Thoracic aorta (tissue), 2 donors: ENCODE measurements at places on chromosomes 16 and 17.

- no peak for DNase-seq
These were observed 810 bp upstream of the GAN start for GRCh38 chr16:81313701-81314602.

DNA sequence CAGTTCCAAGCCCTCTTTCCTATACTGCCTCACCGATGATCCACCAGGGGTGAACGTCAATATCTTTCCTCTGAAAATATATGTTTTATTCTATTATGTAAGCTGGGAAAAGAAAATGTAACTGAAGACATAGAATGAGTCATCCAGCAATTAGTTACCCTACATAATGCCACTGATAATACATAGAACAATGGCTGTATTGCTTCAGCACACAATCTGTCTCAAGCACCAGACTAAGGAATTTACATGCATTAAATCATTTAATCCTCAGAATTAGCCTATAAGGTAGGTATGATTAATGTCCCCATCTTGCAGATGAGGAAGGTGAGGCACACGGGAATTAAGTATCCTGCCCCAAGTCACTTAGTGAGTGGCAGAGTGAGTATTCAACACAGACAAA, 472.8 kb downstream of the TOX3 start:
- DNase-seq: no peak

DNA sequence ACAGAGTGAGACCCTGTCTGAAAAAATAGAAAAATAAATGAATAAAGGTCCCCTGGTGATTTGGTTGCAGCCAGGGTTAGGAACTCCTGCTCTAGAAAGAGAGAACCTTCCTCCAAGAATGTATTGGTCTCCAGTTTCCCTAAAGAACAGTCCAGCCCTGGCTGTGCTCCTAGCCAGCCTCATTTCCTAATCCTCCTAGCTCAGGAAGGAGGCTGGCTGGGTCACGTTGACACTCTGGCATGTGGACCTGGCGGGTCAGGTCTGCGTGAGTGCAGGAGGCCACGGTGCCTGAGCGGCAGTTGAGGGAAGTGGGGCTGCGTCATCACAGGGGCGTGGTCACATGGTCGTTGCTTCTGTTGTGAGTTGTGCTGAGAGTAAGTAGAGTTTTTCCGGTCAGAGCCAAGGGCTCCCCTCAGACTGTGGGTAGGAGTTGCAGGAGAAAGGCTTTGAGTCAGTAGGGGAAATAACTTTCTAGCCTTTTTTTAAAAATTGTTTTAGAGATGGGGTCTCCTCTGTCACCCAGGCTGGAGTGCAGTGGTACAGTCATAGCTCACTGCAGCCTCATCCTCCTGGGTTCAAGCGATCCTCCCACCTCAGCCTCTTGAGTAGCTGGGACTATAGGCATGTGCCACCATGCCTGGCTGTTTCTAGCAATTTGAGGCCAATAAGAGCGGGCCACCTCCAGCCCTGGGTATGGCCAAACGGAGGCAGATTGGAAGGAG, 194.0 kb upstream of the CIBAR2 start:
- DNase-seq: peak; percentile 75

- no peak for DNase-seq
These were observed 104.6 kb downstream of the METRNL start for GRCh38 chr17:83183951-83184506.

GRCh38 chr17:38320482-38320881, 23.3 kb downstream of the GPR179 start:
- no peak for DNase-seq

GRCh38 chr17:69358688-69359596, 32.0 kb upstream of the ABCA5 start:
- no peak for DNase-seq

- no peak for DNase-seq
These were observed 24.4 kb upstream of the CYTH1 start for GRCh38 chr17:78806451-78806850.

DNA sequence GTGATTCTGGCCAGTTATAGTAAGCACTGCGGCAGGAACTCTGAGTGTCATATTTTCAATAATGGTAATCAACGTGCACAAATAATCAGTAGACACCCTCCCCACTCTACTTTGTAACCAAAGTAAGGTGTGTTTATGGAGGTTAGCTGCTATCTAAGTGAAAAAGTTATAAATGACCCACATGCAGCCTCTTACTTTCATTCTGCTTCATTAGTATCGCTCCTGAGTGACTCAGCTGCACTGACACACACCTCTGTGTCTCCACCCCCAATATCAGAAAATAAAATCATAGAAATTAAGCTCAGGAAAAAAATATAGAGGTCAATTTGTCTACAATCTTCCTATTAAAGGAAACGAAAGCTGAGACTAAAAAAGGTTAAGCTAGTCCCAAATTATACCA, 64.1 kb upstream of the TRAP1 start:
- no peak for DNase-seq

GRCh38 chr17:66135219-66135618, 56.7 kb downstream of the CEP112 start:
- no peak for DNase-seq

- no peak for DNase-seq
These were observed 77.5 kb downstream of the CDK5R1 start for GRCh38 chr17:32564325-32564724.

DNA sequence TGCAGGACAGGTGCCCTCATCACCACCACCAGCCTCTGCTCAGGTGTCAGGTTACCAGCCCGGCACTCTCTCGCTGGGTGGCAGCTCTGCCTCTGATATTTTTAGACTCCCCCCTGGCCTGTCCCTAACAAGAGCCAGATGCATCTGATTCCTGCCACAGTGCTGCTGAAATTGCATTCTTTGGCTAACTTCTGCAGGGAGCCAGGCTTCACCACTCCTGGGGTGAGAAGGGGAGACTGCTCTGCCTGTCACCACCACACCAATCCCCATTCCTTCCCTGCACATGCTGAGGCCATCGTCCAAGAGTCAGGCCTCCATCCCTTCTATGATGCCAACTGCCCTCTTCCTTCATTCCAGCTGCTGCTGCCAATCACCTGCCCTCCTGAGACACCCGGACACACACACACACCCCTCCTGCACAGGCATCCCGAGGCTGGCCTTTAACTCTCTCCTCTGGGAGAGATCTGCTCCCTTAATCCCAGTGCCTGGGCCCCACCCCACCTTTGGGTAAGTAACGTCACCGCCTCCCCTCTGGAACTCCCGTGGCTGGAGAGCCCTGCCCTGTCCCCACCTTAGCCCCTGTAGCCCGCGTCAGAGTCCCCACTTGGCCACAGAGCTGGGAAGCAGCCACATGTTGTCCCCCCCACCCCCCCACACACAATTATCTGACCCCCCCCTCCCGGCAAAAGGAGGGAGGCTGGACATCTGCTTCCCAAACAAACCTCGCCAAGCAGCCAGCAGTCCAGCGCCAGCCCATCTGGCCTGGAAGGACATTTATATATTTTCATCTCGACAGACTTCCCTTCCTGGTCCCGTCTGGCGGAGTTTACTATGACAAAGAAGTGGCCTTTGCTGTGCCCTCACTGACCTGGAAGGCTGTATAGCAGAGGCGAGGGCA, 2.8 kb downstream of the EMP2 start:
- no peak for DNase-seq

DNA sequence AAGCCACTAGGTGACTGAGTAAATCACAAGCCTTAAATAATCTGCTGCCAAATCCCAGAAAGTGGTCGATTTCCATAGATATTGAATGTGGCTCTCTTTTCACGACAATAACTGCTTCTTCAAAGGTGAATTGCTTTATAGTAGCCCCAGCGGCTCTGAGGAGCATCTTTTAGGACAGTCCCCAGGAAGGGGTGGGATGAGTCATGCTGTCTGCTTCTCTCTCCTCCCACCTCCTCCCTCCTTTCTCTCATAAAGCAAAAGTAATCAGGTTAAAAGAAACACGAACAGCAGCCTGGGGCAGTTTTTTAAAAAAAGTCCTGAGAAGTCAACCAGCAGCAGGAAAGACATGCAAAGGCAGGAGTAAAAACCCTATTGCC, 1.8 kb downstream of the KIAA0513 start:
- DNase-seq: no peak

- DNase-seq: no peak
These were observed 534.1 kb downstream of the GRIN2A start for GRCh38 chr16:9647981-9648701.

- DNase-seq: no peak
These were observed 87.5 kb upstream of the GPRC5B start for GRCh38 chr16:19972111-19972510.

GRCh38 chr16:69513180-69513966, 52.4 kb upstream of the NFAT5 start:
- DNase-seq: no peak

GRCh38 chr16:28555561-28555960, 1.8 kb downstream of the SGF29 start:
- DNase-seq: no peak

DNA sequence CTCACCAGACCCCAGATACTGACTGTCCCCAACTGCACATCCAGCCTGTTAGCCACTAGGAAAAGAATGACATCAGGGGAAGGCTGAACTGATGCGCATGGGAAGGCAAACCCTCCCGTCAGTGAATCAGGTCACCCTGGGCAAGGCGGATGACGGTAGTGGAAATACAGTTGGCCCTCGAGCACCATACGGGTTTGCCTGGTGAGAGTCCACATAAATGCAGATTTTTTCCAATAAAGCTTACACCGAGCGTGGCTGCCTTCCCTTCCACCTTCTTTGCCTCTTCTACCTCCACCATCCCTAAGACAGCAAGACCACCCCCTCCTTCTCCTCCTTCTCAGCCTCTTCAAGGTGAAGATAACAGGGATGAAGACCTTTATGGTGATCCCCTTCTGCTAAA, 236.1 kb upstream of the TNRC6C start:
- DNase-seq: no peak

DNA sequence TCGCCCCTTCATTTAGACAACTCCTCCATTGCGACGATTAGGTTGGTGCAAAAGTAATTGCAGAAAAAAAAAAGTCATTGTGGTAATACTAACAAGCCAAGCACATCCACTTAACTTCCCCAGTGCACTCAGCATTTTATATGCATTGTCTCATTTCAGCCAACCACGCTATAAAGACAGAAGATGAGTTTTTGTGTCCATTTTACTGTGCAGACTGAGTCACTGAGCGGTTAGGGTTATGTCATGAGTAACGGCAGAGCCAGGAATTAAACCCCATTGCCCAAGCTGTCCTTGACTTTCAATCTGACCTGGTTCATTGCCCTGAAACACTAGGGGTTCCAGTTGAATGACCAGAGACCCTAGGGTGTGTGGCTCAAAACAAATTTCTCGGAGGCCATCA, 218.7 kb downstream of the XYLT1 start:
- DNase-seq: no peak

DNA sequence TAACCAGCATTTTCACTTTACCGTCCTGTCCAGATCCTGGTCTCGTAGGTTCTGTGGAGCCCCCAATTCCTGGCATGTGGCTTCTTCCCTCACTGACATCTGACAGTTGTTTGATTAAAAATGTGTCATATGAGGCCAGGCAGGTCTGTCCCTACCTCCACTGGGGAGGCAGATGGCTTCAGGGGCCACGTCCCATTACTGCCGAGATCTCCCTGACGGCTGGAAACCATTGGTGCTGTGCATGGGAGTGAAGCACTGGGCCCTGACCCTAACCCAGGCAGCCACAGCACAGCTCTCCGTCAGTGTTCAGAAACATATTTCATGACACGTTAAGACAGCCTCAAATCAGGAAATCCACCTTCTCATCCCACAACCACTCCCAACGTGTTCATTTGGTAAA, 77.5 kb downstream of the GNAO1 start:
- no peak for DNase-seq

DNA sequence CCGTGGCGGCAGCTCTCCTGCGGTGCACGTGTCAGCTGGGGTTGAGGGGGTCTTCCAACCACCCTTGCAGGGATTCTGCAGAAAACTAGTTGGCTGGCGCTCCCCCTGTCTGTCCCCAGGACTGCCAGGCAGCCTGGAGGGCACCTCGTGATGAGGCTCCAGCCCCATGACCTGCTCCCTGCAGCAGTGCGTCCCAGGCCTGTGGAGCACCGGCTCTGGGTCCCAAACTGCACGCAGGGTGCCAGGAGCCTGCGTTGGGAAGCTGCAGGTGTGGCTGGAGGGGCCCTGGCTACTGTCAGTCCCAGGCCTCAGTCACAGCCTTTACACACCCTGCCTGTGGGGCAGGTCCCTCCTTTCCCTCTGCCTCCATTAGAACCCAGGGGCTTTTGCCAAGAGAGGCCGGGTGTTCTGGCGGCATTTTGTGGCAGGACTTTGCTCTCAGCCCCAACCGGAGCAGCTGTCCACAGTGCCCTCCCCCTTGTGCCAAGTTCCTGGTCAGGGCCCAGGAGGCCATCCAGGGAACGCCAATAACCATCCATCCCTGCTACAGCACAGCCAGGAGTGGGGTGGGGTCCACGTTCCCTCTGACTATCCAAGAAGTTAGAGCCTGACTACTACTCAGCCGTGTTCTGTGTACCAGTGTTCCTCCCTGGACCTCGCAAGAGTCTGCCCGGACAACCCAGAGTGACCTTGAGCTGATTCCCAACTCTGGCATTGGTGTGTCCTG, 9.2 kb downstream of the CHMP6 start:
- DNase-seq: no peak

DNA sequence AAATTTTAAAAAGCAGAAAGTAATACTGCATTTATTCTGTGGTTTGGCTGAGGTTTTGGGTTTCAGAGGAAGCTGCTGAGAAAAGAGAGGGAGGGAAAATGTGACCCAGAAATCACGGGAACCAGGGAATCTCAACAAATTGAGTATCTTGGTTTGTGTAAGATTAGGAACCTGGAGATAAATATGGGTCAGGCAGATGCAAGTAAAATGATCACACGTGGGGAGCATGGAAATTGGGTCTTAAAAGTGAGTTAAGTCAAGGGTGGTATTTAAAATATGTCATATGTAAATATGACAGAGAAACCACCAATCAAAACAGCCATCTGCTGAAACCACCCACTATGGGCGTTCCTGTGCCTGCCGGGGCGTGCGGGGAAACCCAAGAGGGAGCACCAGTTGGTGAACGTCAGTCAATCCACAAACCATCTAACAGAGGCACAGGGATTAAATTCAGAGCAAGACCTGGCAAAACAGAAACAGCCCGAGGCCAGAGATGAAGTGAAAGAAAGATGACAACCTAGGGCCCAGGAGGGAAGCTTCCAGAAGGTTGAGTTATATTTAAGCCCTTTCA, 33.4 kb downstream of the CDH13 start:
- DNase-seq: no peak

DNA sequence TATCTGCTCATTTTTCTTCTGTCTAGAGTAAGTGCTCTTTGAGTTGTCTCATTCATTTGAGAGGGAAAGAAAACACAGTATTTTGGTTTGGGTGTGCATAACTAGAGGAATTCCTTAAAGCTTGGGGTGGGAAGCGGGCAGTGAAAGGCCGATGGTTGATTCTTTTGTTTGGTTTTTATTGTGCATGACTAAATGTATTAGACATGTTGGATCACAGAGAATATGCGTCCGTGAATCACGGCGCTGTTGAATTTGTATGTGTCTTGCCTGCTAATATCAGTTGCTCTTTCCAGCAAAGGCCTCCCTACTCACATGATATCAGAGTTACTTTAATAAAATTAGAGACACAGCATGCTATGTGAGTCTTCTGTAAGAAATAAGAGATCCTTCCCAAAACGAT, 180.0 kb downstream of the CHD9NB start:
- DNase-seq: no peak
